ENCODE measurements at places on chromosomes 3 and 15. TPM values are rescaled to one million over a fixed set of nuclear protein-coding genes. Genes with fewer than 3 reads are reported as not detected.
A peak's percentile ranks its signal among the peaks of the same experiment; 100 is the strongest.

DNA sequence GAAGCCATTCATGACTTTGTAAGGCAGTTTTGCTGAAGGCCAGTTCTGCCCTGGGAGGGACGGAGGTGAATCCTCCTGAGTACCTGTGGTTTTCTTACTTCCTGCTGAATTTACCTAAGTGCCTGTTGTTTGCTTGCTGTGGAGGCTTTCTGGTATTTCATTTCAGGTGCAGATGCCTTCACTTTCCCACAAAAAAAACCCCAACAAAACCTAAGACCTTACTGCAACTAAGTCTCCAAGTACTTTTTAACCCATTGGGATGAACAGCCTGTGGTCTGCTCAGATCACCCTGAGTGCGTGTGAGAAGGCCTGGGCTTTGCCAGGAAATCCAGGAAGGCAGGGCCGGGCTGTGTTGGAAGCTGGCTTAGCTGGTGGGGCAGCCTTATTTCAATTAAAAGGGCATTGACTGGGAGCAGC lies 65.3 kb downstream of the IGF1R start:
- DNase-seq = no peak

GRCh38 chr3:116423374-116423773 lies 21.9 kb downstream of the LSAMP start:
- peak; percentile 16 for DNase-seq

DNA sequence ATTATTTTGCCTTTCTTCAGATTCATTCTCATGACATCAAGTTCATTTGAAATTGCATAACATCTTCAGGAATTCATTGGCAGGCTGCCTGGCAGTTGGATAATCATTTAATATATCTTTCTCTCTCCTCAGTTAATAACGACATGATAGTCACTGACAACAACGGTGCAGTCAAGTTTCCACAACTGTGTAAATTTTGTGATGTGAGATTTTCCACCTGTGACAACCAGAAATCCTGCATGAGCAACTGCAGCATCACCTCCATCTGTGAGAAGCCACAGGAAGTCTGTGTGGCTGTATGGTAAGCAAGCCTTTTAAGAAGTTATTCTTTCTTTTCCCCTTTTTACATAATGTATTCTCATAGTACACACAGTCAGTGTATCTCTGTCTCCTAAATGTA lies 38.2 kb downstream of the TGFBR2 start:
- no peak for DNase-seq

DNA sequence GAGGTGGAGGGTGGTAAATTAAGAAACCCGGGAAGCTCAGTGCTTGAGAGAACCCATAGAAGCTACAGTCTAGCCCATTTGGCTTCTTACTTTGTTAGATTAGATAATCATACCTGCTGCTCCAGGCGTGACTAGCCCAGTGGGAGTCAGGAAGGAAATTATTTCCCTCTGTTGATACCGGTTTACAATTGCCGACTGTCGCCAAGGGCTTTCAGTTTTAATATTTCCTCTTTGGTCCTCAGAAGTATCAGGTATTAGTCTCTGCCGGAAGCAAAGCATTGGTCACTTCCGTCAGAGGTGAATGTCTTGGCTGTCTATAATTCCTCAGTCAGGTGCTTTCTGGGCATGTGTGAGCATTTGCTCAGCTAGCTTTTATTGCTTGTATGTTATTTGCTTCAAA lies 75.2 kb downstream of the LPP start:
- no peak for DNase-seq

DNA sequence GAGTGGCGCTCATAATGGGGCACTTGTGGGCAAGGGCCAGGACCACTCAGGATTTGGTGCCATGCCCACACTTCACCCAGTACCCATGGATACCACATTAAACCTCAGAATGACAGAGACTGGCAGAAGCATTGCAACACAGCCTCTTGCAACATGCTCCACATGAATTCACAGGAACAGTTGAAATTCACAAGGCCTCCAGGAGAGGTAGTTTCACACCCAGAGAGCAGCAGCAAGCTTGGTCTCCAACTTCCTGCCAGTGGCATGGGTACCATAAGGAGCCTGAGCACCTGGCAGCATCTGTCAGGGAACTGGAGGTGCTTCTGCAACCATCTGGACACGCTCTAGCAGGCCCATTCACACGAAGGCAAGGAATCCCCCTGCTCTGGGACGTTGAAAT lies 101.0 kb downstream of the OSBPL10 start:
- no peak for DNase-seq

The GOLGA8M gene
- 0.82 TPM for total RNA-seq

DNA sequence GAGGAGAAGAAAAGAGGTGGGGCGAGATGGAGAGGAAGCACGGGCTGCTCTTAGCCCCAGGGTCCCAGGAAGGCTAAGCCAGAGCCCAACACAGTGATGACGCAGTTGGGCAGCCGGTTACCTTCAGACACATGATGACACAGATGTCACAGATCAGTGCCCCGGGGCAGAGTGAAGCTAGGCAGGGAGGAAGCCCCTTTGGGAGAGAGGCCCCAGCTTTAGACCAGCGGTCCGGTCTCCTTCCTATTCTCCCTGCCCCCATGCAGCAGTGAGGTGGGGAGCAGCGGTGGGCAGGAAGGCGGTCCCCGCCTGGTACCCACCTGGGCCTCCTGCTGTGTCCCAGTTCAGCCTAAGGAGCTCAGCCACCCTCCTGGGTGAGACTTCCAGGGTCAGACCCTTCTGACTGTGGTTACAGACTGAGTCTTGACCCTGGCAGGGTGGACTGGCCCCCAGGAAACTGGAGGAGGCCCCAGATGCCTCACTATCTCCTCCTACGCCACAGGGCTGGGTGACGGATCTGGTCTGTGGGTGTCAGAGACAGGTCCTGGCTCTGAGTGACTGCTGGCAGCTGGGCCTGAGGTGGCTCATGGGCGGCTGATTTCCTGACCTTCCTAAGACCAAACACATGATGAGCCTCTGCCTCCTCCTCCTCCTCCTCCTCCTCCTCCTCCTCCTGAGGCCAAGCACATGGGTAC lies 38.8 kb upstream of the LINGO1 start:
- no peak for DNase-seq

The OGG1 gene
- total RNA-seq = 39.8 TPM
